ENCODE measurements at places on chromosomes 4 and X.

DNA sequence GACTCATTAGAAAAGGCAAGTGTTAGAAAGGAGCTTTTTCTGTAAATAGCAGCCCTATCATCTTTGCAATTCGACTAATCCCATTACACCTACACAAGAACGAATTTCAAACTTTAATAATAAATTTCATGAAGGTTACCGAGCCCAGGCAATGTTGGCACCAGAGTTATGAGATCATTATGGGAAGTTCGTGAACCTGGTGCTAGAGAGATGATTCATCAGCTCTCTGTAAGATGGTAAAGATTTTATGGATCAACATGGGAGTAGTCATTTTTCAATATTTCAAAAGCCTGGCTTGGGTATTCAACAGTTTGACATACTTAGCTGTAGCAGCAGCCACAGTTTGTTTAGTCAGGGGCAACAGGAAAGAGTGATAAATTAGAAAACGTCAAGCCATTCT lies 35.8 kb downstream of the AMELX start:
- no peak for DNase-seq

- no peak for DNase-seq
Observed at GRCh38 chrX:2145692-2146367, 354.9 kb downstream of the DHRSX start.

DNA sequence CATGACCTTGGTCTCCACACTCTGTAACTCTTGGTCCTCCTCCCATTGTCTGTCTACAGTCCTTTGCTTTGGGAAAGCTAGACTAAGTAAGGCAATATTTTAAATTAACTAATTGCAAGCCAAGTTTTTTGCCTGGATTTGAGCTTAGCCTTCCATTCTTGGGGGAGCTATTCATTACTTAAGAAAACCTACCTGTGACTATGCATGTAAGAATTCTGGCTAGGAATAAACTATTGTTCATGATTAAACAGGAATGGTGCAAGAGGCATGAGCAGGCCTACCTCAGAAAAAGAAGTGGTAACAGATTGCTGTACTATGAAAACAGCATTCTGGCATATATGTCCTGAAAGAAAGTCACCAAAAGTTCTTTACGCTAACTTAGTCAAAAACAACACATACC lies 309.4 kb downstream of the MAPK10 start:
- no peak for DNase-seq

DNA sequence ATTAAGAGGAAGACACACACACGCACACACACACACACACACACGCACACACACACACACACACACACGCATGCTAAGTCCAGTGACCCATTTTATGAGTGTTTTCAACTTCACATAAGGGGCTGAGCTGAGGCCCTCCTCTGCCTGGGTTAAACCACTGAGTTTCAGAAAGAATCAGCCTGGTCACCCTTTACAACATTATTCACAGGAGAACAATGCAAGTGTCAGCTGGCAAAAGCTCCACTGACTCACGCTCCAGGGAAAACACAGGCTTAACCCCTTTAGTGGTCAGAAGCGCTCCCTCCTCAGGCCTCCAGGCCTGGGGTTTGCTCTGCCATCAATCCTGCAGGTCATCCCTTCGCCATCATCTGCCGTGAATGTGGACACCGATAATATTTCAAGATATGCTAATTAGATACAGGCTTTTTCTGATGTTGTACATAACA lies 46.9 kb downstream of the ACOX3 start:
- peak; percentile 96 for DNase-seq

- no peak for DNase-seq
Observed at GRCh38 chr4:167956676-167957075, 135.7 kb upstream of the ANXA10 start.

DNA sequence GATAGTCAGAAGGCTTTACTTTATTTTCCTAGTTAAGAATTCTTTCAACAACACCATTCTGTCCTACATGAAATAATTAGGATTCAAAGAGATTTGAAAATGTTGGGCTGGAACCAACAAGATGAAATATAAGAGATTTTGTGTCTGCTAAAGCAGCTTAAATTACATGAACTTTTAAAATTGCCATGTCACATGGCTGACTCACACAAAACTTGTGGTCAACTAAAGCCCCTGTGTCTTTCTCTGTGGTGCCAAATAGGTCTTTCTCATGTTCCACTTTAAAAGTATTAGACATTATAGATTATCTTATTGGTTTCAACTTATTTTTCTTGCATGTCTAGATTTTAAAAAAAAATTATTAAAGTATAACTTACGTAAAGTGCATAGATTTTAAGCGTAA lies 60.8 kb upstream of the FHL1 start:
- DNase-seq: peak; percentile 0

- peak; percentile 33 for DNase-seq
Observed at GRCh38 chr4:24991015-24991414, 39.7 kb downstream of the LGI2 start.

GRCh38 chrX:124717537-124717936 lies 371.2 kb downstream of the SH2D1A start:
- DNase-seq: no peak

DNA sequence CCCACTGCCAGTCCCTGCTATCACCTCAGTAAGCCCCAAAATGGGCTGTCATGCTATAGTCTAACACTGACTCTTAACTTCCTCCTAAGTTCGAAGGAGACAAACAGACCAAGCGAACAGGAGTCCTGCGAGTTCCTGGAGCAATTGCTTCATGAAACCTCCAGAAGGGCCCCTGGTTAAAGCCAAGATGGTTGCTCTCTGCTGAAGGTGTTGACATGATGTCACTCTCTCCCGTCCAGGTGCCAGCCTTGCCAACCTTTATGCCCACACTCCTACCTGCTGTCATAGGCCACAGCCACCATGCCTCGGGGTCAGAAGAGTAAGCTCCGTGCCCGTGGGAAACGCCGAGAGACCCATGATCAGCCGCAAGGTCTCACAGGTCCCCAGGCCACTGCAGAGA lies at the start of gene MAGEB6B:
MAGEB6B (plus strand) TSS at position 301 of the 400 bp plus-strand sequence; CDS start at position 301, 0 bp downstream.
- DNase-seq: no peak

- DNase-seq: no peak
Observed at GRCh38 chr4:183008492-183008891, 90.6 kb upstream of the WWC2 start.

- DNase-seq: no peak
Observed at GRCh38 chr4:6984612-6985425, 58.4 kb upstream of the TADA2B start.

- no peak for DNase-seq
Observed at GRCh38 chr4:185137233-185137925, 5.7 kb upstream of the SLC25A4 start.

- DNase-seq: no peak
Observed at GRCh38 chrX:18286322-18286831, 65.7 kb upstream of the BEND2 start.

DNA sequence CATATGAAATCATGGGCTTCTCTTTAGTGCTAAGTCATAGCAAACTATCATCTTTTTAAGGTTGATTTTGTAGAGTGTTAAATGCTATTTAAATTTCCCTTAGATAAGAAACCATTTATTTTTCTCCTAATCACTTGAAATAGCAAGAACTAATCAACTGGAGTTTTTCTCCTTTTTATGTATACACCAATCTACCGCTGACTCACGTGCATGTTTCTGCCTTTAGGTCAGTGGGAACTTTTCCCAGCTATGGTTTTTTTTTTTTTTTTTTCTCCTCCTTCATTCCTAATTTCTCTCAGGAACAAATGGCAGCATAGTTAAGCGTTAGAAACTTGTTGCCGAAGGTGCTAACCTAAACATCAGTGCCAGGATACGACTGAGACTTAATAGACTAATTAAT lies 176.4 kb downstream of the BMPR1B start:
- DNase-seq: no peak

- peak; percentile 88 for DNase-seq
Observed at GRCh38 chr4:116358633-116359222, 726.6 kb downstream of the TRAM1L1 start.

GRCh38 chr4:66489783-66490452 lies 819.6 kb upstream of the EPHA5 start:
- peak; percentile 44 for DNase-seq

DNA sequence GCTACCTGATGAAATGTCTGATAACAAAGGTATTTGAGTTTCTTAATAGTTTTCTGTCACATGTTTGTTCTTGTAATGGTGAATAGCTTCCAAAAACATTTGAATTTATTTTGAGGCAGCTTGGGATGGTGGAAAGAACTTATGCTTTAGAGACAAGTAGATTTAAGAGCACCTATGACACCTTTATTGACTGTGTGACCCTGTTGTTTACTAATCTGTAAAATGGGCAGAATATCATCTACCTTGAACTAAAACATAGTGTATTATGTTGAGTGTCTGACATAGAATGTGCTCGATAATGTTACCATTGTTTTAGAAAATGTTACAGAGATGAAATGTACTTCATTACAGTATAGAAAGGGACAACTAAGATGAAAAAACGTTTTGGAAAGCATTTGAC lies 24.9 kb downstream of the STAG2 start:
- DNase-seq: no peak

DNA sequence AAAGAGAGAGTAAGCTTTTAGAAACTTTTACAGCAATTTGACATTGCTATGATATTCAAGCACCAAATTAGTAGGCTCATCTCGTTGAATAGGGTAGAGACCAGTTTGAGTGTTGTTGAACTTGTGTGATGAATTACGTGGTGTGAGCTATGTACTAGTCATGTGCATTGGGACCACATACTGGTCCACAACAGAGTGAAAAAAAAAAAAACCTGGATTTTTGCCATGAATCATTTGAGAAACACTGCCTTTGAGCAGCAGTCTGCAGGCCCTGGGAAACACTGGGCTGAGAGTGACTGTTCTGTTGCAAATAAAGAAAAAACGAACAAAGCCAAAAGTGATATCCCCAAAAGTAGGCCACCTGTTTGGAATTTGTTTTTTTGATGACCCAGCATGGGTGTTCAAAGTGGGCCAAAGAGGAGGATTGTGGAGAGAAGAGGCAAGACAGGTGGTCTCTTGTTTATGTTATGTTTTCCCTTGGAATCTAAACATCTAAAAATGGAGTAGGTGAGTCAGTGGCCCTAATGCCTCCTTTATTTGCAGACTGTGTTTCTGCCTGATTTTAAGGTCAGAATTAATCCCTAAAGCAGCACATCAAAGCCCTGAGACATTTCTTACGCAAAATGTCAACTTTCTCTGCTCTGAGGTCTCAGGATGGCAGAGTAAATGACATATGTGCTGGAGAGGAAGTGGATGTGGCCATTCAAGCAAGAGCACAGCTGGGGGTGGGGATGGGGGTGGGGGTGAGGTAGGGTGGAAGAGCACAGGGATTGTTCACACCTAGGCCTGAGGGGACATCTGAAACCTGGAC lies 33.5 kb downstream of the TAF7L start:
- DNase-seq: no peak

DNA sequence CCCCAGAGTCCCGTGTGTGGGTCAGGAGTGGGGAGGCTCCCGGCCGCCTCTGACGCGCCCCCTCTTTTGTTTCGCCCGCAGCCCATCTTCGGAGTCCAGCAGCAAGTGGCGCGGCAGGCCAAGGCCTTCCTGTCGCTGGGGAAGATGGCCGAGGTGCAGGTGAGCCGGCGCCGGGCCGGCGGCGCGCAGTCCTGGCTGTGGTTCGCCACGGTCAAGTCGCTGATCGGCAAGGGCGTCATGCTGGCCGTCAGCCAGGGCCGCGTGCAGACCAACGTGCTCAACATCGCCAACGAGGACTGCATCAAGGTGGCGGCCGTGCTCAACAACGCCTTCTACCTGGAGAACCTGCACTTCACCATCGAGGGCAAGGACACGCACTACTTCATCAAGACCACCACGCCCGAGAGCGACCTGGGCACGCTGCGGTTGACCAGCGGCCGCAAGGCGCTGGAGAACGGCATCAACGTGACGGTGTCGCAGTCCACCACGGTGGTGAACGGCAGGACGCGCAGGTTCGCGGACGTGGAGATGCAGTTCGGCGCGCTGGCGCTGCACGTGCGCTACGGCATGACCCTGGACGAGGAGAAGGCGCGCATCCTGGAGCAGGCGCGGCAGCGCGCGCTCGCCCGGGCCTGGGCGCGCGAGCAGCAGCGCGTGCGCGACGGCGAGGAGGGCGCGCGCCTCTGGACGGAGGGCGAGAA lies 117.5 kb downstream of the DCTD start:
- DNase-seq: no peak

GRCh38 chr4:97016186-97016907 lies 1126.9 kb downstream of the STPG2 start:
- no peak for DNase-seq

GRCh38 chr4:40905414-40905813 lies 155.7 kb downstream of the NSUN7 start:
- DNase-seq: no peak

DNA sequence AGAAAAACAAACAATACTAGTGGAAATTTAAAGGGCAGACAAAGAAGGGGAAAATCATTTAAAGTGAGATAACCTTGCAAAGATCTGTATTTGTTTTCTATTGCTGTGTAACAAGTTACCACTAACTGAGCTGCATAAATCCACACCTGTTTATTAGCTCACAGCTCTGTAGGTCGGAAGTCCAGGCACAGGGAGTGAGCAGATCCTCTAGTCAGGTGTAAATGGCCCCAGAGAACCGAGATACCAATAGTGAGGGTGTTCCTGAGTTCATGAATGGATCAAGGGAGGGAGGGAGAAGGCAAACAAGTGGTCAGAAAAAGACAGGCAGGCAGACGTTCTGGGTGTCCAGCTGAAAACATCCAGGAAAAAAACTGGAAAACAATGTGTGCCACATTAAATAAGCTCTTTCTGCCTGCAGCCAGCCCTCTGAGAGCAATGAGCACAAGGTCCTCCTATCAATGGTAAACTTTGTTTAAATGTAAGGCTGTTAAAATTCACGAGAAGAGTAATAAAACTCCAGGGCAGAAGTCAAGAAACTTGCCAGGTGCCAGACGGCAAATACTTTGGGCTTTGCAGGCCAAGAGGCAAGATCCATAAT lies 25.0 kb downstream of the ADGRA3 start:
- no peak for DNase-seq

- no peak for DNase-seq
Observed at GRCh38 chr4:31411565-31411964, 691.4 kb downstream of the PCDH7 start.

GRCh38 chrX:21747558-21747957 lies 10.4 kb downstream of the SMPX start:
- DNase-seq: no peak

DNA sequence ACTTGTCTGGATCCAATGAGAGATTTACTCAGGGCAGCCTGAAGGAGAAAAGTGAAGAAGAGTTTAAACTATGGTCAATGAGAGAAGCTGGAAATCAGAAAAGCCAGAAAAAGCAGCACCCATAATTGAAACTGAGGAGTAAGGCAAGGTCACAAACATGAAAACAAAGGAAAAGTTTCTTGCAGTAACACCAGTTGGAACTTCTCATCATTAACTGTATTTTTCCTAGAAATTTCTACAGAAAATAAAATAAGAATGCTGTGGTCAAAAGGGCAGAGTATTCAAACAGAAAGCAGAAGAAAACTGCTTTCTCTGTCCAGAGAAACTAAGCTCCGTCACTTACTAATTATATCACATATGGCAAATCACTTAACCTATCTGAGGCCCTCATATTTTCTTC lies 102.2 kb downstream of the OR13H1 start:
- DNase-seq: no peak

GRCh38 chr4:100489305-100489704 lies 28.5 kb downstream of the EMCN start:
- DNase-seq: no peak

DNA sequence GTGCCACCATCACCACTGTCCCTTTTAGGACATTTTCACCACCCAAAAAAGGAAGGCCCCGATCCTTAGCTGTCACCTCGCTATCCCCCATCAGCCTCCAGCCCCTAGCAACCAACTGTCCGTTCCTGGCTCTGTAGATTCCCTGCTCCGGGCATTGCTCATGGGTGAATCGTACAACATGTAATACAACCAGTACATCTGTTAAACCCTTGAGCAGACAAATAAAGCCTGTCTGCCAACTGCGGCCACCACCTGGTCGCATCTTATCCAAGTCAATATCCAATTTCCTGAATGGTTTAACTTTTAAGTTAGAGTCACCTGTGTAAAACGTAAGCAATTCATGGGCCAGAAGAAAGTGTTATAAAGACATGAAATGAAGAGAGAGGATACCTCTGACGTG lies 251.9 kb downstream of the AFAP1 start:
- DNase-seq: no peak

All from A172 (cell line).